ENCODE measurements at places on chromosomes 16 and 17.
A peak's percentile ranks its signal among the peaks of the same experiment; 100 is the strongest.

DNA sequence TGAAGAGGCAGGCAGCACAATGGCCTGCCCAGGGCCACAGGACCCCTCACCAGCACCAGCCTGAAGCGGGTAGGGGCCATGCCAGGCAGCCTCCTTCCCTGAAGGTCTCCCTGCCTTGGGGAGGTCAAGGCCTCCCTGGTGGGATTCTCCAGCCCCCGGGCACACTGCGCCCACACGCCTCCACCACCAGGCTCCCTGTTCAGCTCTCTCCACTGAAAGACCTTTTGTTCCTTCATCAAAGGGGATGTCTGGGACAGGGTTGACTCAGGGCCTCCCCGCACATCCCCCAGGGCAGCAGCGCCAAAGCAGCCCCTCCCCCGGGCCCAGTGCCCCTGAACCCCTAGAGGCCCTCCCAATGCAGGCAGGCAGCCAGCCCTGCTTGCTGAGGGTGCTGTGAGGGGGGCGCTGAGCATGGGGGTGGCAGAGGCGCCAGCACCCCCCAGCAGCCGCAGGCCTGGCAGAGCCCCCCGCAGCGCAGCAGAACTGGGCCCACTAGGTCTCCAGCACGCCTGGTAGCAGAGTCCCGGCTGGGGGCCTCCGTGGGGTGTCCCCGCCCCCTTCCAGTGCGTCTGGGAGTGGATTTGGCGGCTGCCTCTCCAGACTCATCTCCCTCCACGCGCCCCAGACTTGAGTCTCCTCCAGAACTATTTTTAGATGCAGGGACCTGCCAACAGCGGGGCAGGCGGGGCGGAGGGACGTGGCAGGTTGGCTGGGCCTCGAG lies 13.1 kb downstream of the BCAR1 start:
- DNase-seq, result no peak
- H3K36me3 ChIP-seq, result no peaks in the 10 kb centered on the region
- H3K4me3 ChIP-seq, result no peak overlapping the region
- H3K27me3 ChIP-seq, result peaks cover 7% of the 10 kb centered on the region
- no peak overlapping the region for H3K27ac ChIP-seq

DNA sequence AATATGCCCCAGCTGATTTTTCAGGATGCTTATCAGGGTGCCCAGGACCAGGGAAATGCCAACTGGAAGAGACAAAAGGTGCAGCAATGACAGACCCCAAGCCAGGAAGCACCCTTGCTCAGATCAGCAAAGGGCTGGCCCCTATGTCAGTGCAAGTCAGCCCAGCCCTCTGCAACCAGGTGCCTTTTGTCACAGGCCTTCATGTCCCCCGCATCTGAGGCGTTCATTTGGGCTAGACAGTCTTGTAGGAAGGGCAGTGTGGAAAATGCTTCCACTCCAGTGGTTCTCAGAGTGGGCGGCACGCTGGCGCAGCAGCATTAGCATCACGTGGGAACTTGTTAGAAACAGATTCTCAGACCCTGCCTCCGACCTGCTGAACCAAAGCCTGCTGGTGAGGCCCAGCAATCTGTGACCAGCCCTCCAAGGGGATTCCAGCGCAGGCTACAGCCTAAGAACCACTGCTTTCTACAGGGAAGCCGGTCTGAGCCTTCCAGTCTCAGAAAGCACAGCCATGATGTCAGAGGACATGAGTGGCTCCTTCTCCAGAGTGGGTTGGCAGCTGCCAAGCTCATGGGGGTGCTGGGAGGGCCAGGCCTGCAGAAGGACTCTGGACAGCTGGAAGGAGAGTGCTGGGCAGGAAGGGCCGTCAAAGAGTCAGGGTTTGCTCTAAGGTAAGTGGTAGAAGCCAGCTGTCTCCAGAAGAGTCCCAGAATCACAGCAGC lies 13.1 kb downstream of the SLC47A2 start:
- H3K27me3 ChIP-seq, result peaks cover 2% of the 10 kb centered on the region
- H3K27ac ChIP-seq, result no peak overlapping the region
- no peaks in the 10 kb centered on the region for H3K36me3 ChIP-seq
- no peaks in the 10 kb centered on the region for H3K4me1 ChIP-seq
- no peak for DNase-seq

DNA sequence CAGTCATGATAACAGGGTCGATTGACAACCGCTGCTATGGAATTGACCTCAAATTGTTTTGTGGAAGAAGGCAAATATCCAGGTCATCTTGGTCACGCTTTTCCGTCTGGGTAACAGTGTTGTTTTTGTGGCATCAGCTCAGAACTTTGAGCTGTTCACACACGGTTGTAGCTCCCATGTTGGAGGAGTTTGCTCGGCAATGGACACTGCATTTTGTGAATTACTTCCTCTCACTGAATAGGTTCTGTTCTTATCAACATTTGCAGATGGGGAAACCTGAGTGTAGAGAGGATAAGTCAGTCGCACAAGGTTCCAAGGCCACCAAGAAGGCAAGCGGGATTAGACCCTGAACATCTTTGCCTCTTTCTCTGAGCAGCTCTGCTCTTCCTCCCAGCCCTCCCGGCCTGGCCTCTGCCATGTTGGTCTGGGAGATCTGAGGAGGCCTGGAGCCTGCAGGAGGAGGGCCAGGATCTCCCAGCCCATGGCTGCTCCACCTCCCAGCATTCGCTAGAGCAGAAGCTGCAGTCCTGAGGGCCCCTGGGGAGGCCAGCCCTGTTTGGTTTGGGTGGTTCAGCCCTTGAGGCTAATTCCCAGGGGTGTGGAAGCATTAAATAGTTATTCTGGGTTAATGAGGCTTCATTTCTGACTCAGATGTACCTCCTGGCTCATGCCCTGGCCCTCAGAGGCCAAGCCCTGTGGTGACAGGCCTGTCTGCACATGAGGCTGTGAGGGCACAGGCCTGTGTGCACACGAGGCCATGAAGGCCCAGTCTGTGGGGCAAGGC lies 154.1 kb upstream of the PLCG2 start:
- H3K36me3 ChIP-seq, result peaks cover 7% of the 10 kb centered on the region
- no peaks in the 10 kb centered on the region for H3K27me3 ChIP-seq
- DNase-seq, result no peak
- no peak overlapping the region for H3K4me3 ChIP-seq
- no peak overlapping the region for H3K27ac ChIP-seq

GRCh38 chr17:9875441-9875840 lies 29.6 kb downstream of the RCVRN start:
- no peaks in the 10 kb centered on the region for H3K36me3 ChIP-seq
- H3K4me1 ChIP-seq, result no peaks in the 10 kb centered on the region
- DNase-seq, result no peak
- H3K27ac ChIP-seq, result no peak overlapping the region
- no peak overlapping the region for H3K4me3 ChIP-seq

- H3K27me3 ChIP-seq, result peaks cover 1% of the 10 kb centered on the region
- no peak for DNase-seq
- no peak overlapping the region for H3K27ac ChIP-seq
- no peak overlapping the region for H3K4me3 ChIP-seq
Observed at GRCh38 chr17:64718058-64718457, 56.0 kb upstream of the SMURF2 start.

GRCh38 chr17:76687298-76688164 lies 23.2 kb downstream of the MXRA7 start:
- no peaks in the 10 kb centered on the region for H3K4me1 ChIP-seq
- H3K27ac ChIP-seq, result no peak overlapping the region
- no peak overlapping the region for H3K4me3 ChIP-seq
- no peak for DNase-seq
- no peaks in the 10 kb centered on the region for H3K36me3 ChIP-seq
- peaks cover 10% of the 10 kb centered on the region for H3K27me3 ChIP-seq

GRCh38 chr17:59149841-59150511 lies 5.0 kb downstream of the SKA2 start:
- H3K27me3 ChIP-seq, result no peaks in the 10 kb centered on the region
- H3K4me1 ChIP-seq, result peaks cover 57% of the 10 kb centered on the region
- H3K4me3 ChIP-seq, result peak overlapping the region; percentile 6
- no peak for DNase-seq

- no peaks in the 10 kb centered on the region for H3K4me1 ChIP-seq
- no peak overlapping the region for H3K4me3 ChIP-seq
- H3K27me3 ChIP-seq, result peaks cover 4% of the 10 kb centered on the region
- no peak for DNase-seq
- no peak overlapping the region for H3K27ac ChIP-seq
- H3K36me3 ChIP-seq, result no peaks in the 10 kb centered on the region
Observed at GRCh38 chr17:79047291-79047920, 23.4 kb downstream of the C1QTNF1 start.

DNA sequence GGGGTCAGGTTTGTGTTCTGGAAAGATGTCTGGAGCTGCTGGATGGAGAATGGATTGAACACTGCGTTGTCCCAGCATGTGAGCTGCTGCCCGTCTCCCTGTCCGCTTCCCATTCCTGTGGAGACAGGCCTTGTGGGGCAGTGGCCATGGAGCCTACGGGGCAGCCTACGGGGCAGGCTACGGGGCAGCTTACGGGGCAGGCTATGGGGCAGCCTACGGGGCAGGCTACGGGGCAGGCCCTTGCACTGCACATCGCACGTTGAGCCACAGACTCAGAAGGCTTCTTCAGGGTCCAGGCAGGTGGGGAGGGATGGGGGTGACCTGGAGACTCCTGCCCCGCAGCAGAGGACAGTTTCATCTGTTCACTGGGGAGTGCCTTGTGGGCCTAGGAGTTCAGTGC lies 9.7 kb upstream of the DBNDD1 start:
- no peak for DNase-seq
- no peak overlapping the region for H3K4me3 ChIP-seq
- peaks cover 6% of the 10 kb centered on the region for H3K36me3 ChIP-seq
- peaks cover 2% of the 10 kb centered on the region for H3K27me3 ChIP-seq
- peaks cover 8% of the 10 kb centered on the region for H3K4me1 ChIP-seq

DNA sequence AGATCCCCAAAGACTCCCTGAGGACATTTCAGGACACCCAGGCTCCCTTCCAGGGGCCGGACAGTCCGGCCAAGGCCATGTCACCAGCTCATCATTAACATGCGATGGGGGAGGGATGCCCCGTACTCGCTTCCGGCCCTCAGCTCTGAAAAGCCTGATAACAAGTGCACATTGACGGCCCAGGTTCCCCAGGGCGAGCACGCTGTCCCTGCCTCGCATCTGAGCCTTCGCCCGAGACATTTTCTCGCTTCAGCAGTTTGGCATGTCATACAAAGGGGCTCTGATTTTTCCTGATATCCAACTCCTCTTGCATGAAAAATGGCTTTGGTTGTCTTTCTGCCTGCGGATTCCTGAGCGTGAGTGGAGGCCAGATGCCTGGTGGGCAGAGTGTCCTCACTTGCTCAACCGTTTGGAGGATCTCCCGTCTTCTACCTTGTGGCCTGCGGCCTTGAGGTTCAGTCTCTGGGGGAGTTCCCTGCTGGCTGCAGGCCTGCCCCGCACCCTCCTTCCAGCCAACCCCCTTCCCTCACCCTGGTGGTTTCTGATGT lies 14.1 kb downstream of the CACNG4 start:
- H3K4me1 ChIP-seq, result no peaks in the 10 kb centered on the region
- H3K27me3 ChIP-seq, result peaks cover 21% of the 10 kb centered on the region
- H3K36me3 ChIP-seq, result no peaks in the 10 kb centered on the region
- DNase-seq, result no peak

DNA sequence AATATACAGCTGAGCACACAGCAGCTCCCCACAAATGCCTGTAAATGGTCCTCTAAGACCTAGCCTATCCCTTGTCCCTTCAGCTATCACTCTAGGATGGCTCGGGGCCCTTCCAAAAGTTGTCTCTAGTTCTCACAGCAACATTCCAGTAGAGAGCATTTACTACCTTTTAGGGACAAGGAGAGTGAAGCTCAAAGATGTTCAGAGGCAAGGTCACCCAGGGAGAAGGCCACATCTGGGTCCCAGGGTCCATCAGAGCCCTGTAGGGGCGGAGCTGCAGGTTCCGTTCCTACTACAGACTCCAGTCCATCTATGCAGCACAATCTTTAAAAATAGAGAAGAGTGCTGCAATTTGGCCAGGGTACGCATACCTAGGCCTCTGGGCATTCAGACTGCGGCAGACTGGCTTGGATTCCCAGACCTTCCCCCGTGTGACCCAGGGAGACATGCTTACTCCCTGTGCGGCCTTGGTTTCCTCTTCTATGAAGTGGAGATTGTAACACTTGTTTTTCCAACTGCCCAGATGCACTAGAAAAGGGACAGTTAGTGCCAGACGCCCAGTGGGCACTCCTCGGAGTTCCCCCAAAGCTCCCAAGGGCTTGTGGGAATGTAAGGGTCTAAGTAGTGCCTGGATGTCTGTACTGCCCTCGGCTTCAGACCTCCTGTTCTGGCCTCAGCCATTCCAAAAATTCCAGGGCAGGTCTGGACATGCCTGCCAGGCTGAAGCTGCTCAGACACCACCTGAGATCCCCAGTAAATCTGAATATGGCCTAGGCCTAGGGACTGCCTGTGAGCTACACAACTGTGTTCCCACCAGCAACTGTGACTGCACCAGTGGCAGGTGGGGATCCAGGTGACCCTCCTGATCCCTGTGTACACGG lies 2.5 kb downstream of the SLC12A4 start:
- H3K4me1 ChIP-seq, result peaks cover 47% of the 10 kb centered on the region
- H3K27ac ChIP-seq, result peak overlapping the region; percentile 7
- H3K27me3 ChIP-seq, result no peaks in the 10 kb centered on the region
- no peak for DNase-seq
- peak overlapping the region; percentile 99 for H3K4me3 ChIP-seq

GRCh38 chr16:14369734-14370598 lies 260.1 kb downstream of the PARN start:
- H3K36me3 ChIP-seq, result no peaks in the 10 kb centered on the region
- no peak overlapping the region for H3K4me3 ChIP-seq
- peaks cover 2% of the 10 kb centered on the region for H3K27me3 ChIP-seq
- no peak for DNase-seq

- DNase-seq, result peak; percentile 70
- peaks cover 63% of the 10 kb centered on the region for H3K4me1 ChIP-seq
- peak overlapping the region; percentile 92 for H3K4me3 ChIP-seq
- no peaks in the 10 kb centered on the region for H3K27me3 ChIP-seq
- peaks cover 33% of the 10 kb centered on the region for H3K36me3 ChIP-seq
- peak overlapping the region; percentile 96 for H3K27ac ChIP-seq
Observed at GRCh38 chr17:63701868-63702720, 2.2 kb upstream of the LIMD2 start.

DNA sequence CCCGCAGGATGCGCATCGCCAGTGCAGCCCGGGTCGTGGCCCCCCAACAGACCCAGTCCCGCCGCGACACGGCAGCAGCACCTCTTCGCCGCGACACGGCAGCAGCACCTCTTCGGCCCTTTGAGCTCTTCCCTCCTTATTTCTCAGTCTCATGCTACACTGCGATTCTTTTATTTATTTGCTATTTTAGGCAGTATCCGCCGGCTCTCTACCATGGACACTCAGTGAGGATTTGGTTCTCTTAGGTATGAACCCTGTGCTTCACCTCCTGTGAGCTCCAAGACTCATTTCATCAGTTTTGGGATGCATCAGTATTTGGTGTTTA lies 8.3 kb upstream of the MAP2K3 start:
- no peak for DNase-seq
- H3K27me3 ChIP-seq, result peaks cover 3% of the 10 kb centered on the region
- no peaks in the 10 kb centered on the region for H3K36me3 ChIP-seq

Data from activated T-helper 1 cell treated with anti-CD3 and anti-CD28 coated beads, Interleukin-12 subunit alpha, Interleukin-12 subunit beta, Interleukin-2, Interleukin-4 antibody, amounts not matched to agents 30 ng/mL and 10 ng/mL and 1 ng/mL, durations not matched to agents 14 hours and 24 hours and 36 hours (primary cell).